ENCODE measurements at places on chromosomes 12 and 14.

- DNase-seq, result no peak
Measured at GRCh38 chr14:93528884-93529558, 98.3 kb downstream of the UNC79 start.

- no peak for DNase-seq
Measured at GRCh38 chr14:56136571-56137452, 18.6 kb downstream of the PELI2 start.

DNA sequence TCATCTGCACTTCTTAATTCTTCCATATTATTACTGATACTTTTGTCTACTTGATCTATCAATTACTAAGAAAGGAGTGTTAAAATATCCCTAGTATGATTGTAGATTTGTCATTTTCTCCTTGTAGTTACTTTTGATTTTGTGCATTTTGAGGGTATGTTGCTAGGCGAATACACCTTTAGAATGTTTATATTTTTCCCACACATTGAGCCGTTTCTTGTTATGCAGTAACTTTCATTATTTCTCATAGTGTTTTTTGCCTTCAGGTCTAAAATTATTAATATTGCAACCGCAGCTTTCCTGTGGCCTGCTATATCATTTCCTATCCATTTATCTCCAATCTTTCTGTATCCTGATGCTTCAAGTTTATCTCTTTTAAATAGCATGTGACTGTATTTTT, 44.6 kb upstream of the C12orf42 start:
- DNase-seq, result no peak

GRCh38 chr14:64654901-64655300, 49.3 kb upstream of the PLEKHG3 start:
- DNase-seq, result no peak

DNA sequence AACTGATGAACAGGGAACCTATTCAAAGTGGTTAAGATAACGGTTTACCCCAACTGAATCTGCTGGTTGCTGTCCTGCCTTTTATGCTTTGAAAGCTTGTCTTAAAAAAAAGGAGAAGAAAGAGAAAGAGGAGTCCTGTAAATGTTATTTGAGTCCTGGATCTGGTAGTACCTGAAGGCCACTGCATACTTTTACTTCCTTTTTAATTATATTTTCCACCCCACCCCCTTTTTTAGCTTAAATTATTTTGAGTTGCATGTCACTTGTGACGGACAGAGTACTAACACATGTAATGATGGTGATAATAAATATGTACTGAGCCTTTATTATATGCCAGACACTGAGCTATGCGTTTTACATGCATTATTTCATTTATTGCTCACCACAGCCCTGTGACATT, 2.5 kb upstream of the AMIGO2 start:
- DNase-seq, result no peak

GRCh38 chr12:131555197-131555846, 155.6 kb upstream of the SFSWAP start:
- no peak for DNase-seq

GRCh38 chr12:14327711-14328110, 37.8 kb upstream of the ATF7IP start:
- peak; percentile 81 for DNase-seq

- no peak for DNase-seq
Measured at GRCh38 chr14:72555609-72556000, 338.3 kb downstream of the DPF3 start.

DNA sequence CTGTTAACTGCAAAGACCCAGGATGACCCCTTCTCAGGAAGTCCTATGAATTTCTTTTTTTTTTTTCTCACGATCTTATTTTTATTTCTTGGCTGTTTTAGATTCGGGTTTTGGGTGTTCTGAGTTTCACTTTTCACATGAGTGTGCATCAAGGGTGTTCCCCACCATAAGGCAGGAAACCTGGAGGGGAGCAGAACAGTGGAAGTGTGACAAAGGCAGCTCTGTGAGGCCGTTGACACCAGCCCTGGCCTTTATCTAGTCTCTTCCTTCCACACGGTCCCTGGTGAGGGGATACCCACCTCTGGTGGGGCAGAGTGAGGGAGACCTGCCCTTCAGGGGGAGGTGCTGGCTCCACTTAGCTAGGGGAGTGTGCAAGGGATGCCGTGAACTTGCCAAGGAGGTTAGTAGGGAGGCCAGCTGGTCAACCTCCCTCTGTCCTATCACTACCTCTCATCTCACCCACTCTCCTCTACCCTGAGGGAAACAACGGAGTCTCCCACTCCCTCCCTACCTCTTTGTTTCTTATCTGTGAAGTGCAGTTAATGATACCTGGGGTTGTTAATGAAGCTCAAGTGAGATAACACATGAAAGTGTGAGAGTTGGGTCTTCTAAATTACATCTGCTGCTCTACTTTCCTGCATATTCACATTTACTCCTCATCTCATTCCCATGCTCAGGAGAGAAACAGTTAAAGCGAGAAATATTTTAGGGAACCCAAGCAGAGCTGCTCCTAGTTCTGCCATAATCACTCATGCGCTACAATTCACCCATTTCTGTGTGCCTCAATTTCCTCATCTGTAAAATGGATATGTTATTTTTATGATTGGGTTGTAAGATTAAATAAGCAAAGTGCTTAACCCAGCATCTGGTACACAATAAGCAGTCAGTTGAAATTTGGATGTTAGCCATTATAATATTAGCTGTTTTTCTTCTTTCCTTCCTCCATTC, 4.4 kb upstream of the GALNT6 start:
- DNase-seq, result no peak
